GM12865 (cell line): ENCODE measurements at places on chromosomes 12 and 14.

DNA sequence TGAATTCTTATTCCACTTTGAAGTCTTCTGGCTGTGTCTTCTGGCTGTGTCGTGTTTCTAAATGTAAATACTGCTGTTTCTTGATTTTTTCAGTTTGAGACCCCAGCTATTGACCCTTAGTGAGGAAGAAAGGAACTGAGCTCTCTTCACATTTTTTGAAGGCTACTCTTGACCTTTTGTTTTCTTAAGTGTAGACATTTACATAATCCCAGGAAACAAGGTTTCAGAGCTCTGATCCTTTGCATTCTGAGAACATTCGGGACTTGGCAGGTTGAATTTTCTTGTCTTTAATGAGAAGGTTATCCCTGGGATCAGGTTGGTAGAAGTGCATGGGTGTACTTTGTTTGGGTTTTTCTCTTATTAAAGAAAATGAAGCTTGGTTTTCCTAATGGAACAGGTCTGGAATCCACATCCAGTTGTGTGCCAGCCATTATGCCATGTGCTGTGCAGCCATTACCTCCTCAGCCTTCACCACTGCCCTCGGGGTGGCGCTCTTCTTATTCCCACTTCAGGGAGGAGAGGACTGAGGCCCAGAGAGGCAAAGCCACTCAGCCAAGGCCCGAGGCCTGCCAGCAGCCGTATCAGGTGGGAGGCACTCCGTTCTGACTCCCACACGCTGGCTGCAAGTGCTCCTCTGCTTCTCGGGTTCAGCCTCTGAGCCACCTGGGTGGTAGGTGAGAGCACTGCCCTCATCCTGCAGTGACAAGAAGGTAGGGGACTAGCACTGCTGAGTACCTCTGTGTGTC, 120.9 kb downstream of the BEGAIN start:
- DNase-seq, result no peak

GRCh38 chr12:64810831-64811230, 13.6 kb upstream of the TBC1D30 start:
- no peak for DNase-seq

DNA sequence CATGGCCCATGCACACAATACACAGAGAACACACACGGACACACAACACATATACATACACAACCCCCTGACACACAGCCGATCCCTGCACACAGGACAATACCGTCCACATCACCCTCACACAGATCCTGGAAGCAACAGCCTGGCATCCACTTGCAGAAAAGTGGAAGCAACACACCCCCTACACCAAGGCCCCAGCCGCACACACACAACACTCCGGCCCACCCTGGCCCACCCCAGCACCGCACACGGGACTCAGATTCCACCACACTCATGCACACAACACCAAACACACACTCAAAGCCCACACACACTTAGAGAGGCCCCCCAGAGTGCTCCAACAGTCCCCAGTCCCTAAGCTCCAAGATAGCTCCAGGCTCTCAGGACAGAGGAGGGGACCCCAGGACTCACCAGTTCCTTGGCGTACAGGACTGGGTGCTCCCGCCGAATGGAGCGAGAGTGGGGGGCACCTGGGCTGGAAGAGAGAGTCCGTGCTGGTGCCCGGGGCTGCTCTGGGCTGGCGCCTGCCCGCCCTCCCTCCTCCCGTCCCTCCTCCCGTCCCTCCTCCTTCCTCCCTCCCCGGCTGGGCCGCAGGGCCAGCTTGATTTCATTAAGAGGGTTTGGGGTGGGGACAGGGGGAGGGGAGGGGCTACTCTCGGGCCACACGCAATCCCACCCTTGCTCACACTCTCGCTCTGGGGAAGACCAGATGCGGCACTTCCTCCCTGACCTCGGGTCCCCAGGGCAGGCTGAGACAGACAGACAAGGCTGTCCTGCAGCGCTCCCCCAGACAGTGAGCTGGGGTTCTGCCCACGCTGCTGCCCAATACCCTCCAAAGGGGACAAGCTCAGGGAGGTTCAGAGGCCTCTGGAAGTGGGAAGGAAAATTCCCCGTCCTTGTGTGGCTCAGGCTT, at the start of gene TMEM119:
Gene TMEM119 (minus strand): TSS at position 526 of the 913 bp plus-strand sequence. CDS start 5,701 bp downstream, outside the sequence.
- no peak for DNase-seq

DNA sequence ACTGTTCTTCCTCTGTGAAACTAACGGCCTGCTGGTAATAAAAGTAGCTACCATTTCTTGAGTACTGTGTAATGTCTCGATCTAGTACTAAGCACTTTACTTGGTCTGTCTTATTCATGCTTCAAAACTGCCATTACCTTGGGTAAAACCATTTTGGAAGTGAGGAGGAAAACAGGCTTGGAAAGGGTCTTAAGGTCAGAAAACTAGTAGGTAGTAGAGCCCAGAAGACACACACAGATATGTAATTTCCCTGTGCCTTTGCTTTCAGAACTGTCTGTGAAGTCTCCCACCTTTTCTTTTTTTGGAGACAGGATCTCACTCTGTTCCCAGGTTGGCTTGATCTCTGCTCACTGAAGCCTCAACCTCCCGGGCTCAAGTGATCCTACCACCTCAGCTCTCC, 3.4 kb upstream of the DDX55 start:
- DNase-seq, result peak; percentile 44

DNA sequence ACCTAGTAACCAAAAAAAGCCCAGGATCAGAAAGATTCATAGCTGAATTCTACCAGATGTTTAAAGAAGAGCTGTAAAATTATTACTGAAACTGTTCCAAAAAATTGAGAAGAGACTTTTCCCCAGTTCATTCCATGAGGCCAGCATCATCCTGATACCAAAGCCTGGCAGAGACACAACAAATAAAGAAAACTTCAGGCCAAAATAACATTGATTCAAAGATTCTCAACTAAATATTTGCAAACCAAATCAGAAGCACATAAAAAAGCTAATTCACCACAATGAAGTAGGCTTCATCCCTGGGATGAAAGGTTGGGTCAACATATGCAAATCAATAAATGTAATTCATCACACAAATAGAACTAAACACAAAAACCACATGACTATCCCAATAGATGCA, 151.2 kb downstream of the PLCZ1 start:
- DNase-seq, result no peak

DNA sequence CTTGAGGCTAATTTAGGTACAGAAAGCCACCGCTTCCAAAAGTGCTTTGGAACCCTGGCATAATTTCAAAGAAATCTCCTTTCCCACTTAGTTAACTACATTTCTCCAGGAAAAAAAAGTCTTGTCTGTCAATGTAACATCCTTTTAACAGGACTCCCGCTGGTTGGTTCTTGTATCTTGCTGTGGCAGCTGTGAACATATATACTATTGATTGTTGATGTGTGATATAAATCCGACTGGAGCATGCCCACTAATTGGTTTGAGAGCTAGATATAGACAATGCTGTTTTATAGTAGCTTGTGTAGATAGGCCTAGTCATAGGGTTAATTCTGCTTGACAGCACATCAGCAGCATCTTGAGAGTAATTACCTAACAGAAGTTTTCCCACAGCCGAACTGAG, 89.6 kb downstream of the MSRB3 start:
- no peak for DNase-seq

GRCh38 chr14:81533212-81533535, 479 bp downstream of the SEL1L start:
- DNase-seq, result peak; percentile 10
